Stimulated activated CD4-positive, alpha-beta T cell treated with anti-CD3 and anti-CD28 coated beads, TNF-alpha, amount 100 ng/mL, for 4 hours (primary cell): ENCODE measurements at places on chromosomes 16 and 17.

- peak; percentile 21 for DNase-seq
Measured at GRCh38 chr17:67689534-67690177, 28.1 kb upstream of the NOL11 start.

DNA sequence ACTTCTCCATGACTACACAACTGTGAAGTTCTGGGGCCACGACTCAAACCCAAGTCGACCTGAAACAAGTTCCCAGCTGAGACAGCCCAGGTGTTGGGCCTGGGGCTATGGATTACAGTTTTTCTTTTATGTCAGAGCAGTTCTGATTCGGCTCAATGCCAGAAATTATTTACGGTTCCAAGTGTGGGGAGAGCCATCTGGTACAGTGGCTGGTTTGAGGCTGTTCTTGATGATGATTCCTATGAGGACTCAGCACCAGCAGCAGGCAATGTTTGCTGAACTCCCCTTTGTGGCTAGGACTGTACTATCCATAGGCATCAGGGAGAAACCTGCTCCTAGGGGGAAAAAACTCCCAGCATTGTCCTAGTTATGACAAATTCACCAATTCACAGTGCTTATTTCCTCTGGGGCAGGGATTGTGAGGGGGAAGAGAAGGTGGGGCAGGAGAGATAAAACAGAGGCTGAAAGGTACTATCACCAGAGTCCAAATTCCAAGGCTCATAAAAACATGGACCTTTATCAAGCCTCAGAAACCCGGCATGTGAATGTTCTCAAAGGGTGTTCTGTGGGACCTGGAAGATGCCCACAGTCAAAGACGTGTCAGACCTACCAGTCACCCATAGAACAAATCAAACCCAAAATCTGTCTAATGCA lies 18.2 kb upstream of the CMTM4 start:
- no peak for DNase-seq

- DNase-seq, result no peak
Measured at GRCh38 chr17:45220079-45220478, 1.6 kb upstream of the FMNL1 start.

- no peak for DNase-seq
Measured at GRCh38 chr17:29640413-29640812, 17.7 kb upstream of the CORO6 start.

GRCh38 chr17:80164185-80164584 lies 5.6 kb upstream of the CARD14 start:
- no peak for DNase-seq

GRCh38 chr16:89565506-89566372 lies 5.3 kb downstream of the RPL13 start:
- no peak for DNase-seq

GRCh38 chr16:85608515-85608885 lies 4.6 kb upstream of the GSE1 start:
- no peak for DNase-seq

- DNase-seq, result no peak
Measured at GRCh38 chr17:14699574-14700185, 398.8 kb downstream of the HS3ST3B1 start.

DNA sequence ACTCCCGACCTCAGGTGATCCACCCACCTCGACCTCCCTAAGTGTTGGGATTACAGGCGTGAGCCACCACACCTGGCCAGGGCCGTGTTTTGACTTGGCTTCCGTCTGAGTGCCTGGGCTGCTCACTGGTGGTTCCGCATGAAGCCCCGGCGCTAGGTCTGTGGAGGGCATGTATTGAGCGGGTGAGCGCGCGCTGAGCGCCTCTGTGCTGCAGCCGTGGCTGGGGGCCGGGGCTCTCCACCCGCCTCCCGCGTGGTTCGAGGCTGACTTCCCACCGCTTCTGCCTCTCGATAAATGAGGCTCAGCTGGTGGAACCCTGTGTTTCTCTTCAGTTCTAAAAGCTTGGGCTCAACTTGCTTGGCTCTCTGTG lies 38.9 kb upstream of the ATP2A3 start:
- DNase-seq, result no peak

DNA sequence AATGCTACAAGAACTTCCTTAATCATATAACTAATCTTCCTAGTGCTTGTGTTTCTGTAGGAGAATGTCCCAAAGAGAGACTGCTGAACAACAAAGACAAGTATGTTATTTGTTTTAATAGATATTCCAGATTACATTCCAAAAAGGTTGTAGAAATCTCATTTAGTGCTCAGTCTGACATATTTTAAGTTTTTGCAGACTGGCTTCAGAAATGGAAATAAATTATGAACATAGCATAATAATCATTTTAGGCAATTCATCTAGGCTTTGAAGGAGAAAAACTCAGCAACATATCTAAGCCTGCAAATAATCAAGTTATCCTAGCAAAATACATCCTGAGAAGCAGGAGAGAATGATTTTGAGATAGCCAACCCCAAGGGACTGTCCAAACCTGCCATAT lies 171.6 kb upstream of the CDH5 start:
- DNase-seq, result no peak

DNA sequence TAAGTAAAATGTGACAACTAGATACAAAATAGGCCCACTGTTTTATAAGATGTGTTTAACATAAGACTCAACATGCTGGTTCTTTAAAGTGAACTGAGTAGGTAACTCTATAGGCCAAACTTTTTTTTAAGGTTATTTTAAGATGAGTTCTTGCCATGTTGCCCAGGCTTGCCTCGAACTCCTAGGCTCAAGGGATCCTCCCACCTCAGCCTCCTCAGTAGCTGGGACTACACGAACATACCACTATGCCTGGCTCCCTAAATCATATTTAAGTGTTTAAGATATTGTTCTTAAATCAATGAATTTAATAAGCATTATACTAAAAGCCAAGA lies 69.9 kb downstream of the USP32 start:
- DNase-seq, result no peak

DNA sequence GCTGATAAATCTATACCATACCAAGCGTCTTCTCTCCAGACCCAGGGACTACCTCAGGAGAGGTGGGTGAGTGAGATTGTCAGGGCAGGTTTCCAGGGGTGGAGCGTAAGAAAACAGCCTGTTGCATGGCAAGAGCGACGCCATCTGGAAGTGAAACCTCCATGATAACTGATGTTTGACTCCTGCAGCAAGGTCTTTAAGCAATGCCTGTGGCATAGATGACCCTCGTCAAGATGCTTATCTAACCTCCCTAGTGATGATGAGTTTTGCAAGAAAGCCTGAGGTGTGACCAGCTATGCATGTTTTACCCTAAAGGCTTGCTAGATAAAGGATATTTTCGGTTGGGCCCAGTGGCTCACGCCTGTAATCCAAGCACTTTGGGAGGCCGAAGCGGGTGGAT lies 71.6 kb downstream of the GSG1L start:
- DNase-seq, result no peak

DNA sequence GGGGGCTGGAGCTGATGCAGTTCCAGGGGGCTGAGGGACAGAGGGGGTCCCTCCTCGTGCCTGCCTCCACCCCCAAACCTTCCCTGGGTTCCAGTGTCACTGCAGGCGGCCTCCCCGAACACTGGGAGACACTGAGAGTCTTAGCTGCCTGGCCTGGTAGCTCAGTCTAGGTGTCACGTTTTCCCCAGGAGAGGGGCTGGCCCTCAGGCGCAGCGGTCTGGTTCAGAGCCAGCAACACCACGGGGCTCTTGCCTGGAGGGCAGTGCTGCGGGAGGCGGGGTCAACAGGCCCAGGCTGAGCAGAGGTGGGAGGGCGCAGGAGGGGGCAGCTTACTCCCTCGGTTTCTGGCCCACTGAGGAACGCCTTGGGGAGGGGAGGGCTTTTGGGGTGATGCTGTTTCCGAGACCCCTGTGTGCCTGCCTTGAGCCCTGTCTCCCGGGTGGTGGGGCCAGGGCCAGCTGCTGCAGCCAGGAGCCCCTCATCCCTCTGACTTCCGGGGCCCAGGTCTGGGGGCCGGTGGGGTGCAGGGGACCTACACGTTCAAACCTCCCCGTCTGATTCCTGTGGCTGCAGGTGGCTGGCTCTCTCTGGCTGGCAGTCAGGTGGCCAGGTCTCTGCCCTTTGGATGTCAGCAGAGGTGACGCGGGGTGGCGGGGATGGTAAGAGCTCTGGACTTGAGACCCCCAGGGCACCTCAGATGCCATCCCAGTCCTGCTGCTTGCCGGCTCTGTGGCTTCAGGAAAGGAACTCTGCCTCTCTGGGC lies 89.3 kb upstream of the GSE1 start:
- no peak for DNase-seq

DNA sequence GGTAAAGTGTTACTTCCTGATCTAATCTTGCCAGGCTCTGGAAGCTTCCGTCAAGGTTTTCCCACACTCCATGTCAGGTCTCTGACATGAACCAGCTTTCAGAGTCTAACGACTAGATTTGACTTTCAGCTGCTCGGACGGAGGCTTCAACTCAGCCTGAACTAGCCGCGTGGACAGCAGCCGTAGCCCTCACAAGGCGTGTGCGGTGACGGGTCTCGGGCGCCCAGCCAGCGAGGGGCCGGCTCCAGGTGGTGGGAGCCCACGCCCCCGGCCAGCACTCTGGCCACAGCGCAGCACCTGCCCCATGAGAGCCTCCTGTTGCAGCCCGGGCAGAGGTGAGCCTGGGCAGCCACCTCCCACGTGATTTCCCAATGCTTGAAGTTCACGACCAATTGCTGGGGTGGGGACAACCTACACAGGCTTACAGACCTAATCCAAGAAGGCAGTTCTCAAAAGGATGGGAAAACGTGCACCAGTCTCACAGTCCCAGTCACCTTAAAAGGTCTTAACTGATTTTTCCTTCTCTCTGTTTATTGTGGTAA lies 45.5 kb downstream of the TBC1D16 start:
- DNase-seq, result no peak

DNA sequence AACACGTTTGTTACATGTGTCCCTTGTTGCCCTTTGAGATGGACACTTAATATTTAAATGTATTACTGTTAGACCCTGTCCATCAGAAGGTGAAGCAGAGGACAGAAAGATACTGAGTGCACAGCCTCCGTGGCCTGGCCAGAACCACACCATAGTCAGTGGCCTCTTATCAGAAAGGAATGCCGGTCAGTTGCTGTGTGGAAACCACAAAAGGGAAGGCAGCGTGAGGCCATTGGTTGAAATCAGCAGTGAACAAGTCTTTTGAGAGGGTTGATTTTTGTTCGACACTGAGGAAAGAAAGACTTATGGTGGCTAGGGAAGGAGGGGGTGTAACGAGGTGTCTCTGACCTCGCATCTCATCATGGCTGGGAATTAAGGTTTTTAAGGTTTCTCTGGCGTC lies 85.4 kb upstream of the CLEC18A start:
- DNase-seq, result no peak

DNA sequence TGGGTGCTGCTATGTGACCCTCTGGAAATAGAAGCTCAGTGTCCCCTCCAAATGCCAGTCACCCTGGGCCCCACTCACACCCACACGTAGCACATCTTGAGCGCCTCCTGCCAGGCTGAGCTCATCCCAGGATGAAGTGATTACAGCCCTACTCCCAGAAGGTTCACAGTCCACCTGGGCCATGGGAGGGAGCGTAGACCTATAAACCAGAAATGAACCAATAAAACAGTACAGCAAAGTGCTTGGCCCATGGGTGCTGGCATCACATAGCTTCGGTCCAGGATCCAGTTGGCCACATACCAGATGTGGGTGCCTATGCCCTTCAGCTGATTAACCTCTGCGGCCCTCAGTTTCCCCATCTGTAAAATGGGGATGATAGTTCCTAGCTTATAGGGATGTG lies 2.2 kb upstream of the BICDL2 start:
- no peak for DNase-seq

DNA sequence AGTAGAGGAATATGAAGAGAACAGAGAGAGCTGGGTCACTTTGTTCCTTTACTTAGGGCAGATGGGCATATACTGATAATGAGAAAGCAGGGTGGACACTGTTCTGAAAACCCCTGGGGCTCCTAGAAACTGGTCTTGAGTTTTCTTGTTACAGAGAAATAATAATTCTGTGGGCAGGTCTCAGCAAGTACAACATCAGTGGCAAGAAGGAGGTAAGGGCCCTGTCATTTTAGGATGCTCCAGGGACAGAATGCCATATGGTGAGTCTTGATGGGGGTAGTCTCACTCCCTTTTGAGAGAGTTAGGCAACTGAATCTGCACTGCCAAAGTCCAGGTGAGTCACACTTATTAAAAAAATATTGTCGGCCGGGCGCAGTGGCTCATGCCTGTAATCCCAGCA lies 102.3 kb downstream of the KCNJ2 start:
- no peak for DNase-seq

GRCh38 chr17:69047368-69048263 lies 13.1 kb downstream of the ABCA9 start:
- no peak for DNase-seq

DNA sequence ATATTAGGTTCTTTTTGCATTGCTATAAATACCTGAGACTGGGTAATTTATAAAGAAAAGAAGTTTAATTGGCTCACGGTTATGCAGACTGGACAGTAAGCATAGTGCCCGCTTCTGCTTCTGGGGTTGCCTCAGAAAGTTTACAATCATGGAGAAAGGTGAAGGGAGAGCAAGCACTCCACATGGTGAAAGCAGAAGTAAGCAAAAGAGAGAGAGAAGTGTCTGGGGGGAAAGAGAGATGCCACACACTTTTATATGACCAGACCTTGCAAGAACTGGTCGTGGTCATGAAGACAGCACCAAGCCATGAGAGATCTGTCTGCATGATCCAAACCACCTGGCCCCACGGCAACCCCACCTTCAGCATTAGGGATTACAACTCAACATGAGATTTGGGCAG lies 45.4 kb downstream of the KCNJ16 start:
- DNase-seq, result no peak

DNA sequence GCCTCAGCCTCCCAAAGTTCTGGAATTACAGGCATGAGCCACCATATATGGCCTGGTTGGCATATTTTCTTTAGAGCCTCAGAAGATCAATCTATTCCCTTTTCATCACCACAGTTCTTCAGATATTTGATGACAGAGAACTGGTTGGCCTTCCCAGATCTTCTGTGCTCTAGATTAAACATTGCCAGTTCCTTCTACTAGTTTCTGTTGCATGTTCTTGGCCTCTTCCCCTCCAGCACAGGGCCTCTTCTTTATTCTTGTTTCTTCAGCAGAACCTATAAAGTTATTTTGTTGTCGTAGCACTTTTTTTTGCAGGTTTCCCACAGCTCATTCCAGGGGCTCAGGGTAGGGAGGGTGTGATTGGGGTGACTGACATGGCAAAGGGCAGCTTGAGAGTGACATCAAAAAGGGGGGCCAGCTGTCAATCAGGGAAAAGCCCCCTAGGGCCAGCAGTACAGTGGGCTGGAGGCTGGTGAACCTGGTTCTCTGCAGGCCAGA lies 9.3 kb downstream of the CHD9 start:
- DNase-seq, result no peak

GRCh38 chr16:26762594-26762993 lies 304.1 kb upstream of the C16orf82 start:
- DNase-seq, result no peak
